Body of pancreas (tissue), 4 donors: ENCODE measurements at places on chromosomes 1 and 21. TPM values are rescaled to one million over a fixed set of nuclear protein-coding genes. Genes with fewer than 3 reads are reported as not detected.

DNA sequence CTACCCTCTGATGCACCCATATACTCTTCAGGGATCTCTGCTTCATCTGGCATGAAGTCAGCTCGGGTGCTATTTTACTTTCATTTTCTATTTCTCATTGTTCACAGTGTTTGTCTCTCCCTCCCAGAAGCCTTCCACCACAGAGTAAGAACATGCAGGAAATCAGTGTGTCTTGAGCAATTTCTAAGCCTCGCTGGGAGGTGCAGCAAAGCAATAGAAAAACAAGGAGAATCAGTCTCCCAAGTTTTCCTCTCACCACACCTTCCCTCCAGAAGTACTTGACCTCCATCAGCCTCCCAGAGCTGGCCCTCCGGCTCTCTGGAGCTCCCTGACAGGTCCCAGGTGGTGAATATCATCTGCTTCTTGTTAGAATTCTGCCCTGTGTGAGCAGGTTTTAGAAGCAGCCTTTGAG, 594.7 kb upstream of the CAMK1G start:
- peak; percentile 23 for DNase-seq

DNA sequence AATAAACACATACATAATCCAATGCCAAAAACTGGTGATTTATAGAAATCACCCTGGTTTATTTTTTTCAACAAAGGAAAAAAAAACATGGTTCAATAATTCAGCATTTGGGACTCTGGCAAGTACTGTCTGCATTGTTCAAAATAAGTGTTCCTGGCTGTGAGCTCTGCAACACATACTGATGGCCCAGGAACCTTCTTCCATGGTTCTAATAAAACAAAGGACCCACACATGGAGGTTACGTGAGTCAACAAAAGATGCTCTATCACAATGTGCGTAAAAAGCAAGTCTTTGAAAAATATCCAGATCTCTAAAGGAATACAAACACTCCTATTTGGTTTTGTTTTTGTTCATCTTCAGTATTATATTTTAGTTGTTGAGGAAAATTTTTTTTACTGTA, 37.9 kb upstream of the C1orf198 start:
- DNase-seq: no peak

Gene EVI5
- 18.9 TPM for total RNA-seq

DNA sequence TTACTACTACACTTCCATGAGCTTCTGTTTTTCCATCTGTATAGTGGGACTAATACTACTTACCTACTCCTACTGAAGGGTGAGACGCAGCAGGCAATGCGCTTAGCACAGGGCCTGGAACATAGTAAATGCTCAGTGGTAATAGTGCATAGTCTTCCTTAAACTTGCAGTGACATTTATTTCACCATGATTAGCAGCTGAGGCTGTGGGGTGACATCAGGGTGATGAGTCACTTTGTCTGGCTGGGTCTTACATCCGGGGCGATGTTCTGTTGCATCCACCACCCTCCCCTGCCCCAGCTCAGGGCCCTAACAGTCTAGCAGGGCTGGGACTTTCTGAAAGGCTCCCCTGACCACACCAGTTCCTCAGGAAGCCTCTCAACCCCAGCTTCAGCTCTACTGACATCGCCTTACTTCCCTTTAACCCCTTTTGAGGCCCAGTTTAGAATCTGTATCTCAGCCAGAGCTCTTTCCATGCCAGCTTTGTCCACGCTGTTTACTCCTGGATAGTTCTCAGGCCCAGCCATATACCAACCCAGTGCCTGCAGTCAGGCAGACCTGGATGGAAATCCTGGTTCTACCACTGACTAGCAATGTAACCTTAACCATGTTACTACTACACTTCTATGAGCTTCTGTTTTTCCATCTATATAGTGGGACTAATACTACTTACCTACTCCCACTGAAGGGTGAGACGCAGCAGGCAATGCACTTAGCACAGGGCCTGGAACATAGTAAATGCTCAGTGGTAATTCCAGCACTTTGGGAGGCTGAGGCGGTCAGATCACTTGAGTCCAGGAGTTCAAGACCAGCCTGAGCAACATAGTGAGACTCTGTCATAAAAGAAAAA, 66.3 kb downstream of the CD58 start:
- DNase-seq: peak; percentile 37

DNA sequence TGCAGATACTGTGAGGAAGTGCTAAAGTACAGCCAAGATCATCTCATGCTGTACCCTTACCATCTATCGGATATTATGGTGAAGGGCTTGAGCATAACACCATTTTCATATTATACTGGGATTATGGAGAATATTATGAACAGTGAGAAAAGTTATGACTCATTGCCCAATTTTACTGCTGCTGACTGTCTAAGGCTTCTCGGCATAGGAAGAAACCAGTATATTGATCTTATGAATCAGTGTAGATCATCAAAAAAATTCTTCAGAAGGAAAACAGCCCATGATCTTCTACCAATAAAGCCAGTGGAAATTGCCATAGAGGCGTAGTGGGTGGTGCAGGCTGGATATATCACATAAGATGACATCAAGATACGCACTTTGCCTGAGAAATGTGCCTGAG, 47.7 kb downstream of the PPIAL4G start:
- DNase-seq: no peak

Gene SLAMF6
- total RNA-seq: 0.99 TPM

DNA sequence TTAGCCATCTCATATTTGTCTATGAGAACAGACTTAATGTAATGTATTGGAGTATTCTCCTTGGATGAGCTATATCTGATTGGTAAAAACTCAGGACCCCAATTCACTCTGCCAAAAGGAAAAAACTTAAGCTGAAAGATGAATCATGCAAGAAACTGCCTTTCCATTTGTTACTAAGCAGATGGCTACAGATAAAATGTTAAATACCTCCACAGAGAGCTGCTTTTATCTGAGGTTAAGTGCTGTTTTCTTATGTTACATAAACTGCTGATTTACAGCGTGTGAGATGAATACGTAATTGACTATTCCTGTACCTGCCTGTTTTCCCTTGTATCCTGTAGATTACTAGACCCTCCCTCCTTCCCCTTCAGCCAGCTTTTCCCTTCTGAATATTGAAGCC, 49.3 kb downstream of the CLCA4 start:
- no peak for DNase-seq

GRCh38 chr1:110341872-110342331, 2.7 kb downstream of the RBM15 start:
- no peak for DNase-seq

Gene ARPC5
- 29.3 TPM for total RNA-seq

GRCh38 chr1:48568501-48568900, 96.5 kb upstream of the SPATA6 start:
- no peak for DNase-seq

DNA sequence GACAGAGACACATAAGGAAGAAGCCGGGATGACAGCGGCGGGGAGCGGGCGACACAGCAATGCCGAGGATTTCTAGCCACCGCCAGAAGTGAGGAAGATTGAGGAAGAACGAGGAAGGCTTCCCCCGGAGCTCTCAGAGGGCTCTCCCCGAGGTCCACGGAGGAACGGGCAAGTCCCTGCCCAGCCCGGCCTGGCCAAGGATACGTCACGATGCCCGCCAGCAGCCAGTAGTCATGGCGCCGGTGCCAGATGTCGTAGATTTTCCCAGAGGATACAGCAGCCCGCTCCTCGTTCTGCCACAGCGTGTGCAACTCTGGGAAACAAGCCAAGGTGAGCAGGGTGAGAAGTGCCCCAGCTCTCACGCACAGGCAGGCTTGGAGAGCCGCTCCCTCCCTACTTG, 65.9 kb downstream of the KCNAB2 start:
- no peak for DNase-seq

- no peak for DNase-seq
Observed at GRCh38 chr1:61092642-61093041, 10.3 kb downstream of the NFIA start.

Gene AK5
- not detected for total RNA-seq

GRCh38 chr1:99176753-99177152, 87.5 kb upstream of the PLPPR4 start:
- no peak for DNase-seq

Gene CD101
- total RNA-seq: 0.26 TPM

DNA sequence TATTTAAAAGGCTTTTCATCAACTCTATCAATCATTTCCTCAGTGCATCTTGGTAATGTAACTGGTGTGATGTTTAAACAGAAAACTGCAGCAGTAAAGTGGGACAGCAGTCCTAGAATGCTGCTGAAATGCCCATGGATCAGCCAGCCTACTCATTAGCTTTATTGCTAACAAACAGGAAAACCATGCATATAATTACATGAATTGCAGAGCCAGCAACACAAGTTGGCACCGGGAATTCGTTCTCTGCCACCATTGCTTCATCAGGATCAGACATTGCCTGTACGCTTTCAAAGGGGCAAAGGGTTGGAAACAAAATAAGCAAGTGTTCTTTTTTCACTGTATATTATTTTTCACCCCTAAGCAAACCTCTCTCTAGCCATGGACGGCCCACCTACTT, 276.2 kb upstream of the LRRC7 start:
- DNase-seq: no peak

DNA sequence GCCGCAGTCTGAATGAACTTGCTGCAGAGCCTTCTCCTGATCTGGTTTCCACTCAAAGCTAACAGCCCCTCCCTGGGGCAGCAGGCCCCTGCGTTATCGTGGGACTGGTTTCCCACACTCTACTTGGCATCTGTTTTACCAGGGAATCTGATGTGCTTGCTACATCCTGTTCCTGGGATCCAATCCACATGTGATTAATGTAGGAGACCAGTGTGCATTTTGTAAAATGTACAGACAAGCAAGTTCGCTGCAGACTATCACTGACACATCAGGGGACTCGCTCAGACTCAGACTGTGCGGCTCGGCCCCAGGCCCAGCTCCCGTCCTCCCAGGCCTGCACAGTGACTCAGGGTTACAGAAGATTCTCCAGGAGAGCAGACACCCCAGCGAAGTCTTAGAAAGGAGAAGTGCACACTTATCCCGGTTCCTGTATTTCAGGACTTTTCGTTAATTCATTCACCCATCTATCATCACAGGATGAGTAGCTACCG, 340.1 kb downstream of the MATN1 start:
- DNase-seq: no peak

Gene WNT2B
- 1.6 TPM for total RNA-seq

Gene FCER1A
- not detected for total RNA-seq

- DNase-seq: no peak
Observed at GRCh38 chr1:235776396-235776795, 90.3 kb downstream of the LYST start.

DNA sequence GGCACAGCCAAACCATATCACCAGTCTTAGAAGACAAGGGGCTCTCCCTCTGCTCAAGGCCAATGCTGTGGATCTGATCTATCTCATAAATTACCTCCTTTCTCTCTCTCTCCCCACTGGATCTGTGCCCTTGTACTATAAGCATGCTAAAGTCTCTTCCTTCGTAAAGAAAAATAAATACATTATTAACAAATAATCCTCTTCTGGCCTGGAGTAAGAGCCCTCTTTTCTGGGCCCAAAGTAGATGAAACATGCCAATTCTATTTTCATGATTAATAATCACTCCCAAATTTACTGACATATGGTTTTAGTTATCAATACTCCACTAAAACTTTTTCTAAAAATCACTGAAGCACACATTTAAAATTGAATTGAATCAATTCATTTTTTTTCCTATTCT, 889.7 kb downstream of the ADGRL2 start:
- no peak for DNase-seq
